Cardiac fibroblast (primary cell): ENCODE measurements at places on chromosomes 13 and 19.

DNA sequence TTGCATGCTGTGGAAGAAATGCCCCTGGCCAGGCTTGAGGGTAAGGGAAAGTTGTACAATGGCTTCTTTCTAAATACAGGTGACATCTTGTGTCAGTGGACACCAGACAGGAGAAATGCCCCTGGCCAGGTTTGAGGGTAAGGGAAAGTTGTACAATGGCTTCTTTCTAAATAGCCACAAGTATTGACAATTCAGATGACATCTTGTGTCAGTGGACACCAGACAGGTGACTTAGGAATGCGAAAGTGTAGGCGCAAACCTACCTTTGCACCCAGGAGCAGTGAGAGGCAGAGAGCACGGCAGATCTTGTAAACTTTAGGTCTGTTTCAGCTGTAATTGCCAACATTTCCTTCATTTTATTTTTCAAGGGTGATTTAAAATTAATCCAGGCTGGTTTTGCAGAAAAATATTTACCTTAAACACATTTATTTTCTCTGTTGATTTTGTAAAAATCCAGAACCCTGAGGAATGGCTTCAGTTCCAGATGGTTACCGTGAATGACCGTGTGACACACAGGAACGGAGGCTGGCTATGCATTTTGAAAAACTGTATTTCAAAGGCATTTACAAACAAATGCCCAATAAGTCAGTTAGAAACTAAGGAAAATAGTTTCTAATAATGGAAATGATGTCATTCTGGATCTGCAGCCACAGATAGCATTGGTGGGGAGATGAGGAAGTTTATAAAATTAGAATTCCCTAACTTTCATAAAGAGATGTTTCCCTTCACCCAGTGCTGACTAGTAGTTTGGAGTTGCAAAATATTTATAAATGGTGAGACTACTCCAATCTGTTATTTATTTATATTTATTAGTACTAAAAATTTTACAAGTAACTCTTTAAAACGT, 34.9 kb downstream of the TNFSF13B start:
- no peak for DNase-seq

DNA sequence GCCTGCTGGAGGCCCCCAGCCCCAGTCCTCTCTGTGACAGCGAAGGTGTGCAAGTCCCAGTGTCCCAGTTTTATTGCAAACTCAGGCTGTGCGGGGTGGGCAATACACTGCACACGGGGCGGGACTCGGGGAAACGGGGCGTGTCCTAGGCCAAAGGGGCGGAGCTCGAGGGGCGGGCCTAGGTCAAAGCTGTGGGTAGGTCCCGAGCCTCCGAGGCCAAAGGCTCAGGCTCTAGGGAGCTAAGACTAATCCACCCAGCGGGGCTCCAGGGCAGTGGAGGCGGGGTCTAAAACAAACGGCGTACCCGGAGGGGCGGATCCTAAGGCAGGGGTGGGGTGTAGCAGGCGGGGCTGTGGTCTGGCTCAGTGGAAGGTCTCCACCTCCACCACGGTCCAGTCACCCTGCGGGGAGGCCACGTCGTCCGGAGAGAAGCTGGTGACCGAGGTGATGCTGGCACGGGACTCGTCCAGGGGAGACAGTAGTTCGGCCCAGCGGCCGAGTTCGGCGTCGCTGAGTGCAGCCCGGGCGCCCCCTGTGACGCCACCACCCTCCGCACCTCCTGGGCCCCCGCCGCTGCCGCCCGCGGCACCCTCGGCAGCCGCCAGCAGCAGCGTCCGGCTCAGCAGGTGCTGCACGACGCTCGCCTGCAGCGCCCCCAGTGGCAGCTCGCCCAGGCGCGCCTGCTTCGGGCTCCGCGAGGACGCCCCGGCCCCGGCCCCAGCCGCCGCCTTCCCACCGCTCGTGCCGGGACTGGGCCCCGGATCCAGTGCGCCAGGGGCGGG, 5.3 kb downstream of the PRR36 start:
- DNase-seq = peak; percentile 57

DNA sequence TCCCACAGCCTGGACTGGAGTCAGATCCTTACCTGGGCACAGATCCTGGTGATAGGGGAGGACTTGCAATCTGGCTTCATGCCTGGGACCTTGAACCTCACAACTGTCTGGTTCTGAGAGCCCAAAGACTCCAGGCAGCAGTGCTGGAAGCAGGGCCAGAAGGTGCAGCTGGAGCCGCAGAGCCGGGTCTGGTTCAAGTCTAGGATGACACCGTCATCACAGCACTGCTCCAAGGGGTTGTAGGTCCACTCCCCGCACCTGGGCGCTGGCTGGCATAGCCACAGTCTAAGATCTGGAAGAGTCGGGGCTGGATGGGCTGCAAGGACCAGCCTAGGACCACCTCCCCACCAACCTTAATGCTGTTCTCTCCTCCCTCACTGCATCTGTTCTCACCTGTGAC, 677 bp downstream of the IGFL4 start:
- no peak for DNase-seq

DNA sequence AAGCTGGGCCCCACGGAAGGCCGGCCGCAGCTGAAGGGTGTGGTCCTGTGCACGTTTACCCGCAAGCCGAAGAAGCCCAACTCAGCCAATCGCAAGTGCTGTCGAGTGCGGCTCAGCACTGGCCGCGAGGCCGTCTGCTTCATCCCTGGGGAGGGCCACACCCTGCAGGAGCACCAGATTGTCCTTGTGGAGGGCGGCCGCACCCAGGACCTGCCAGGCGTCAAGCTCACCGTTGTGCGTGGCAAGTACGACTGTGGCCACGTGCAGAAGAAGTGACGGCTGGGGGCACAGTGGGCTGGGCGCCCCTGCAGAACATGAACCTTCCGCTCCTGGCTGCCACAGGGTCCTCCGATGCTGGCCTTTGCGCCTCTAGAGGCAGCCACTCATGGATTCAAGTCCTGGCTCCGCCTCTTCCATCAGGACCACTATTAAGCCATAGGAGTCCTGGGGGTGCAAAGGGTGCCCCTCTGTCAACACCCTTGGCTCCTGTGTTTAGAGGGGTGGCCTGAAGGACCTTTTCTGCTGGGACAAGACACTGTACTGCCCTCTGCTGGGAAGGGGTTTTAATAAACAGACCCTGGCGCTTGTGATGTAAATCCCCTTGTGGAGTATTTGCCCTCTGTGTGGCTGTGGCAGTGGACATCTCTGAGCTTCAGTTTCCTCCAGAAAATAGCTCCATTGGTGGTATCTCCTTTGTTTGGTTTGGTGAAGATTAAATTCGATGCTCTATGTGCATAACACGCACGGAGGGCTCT, 1.9 kb downstream of the MRPS12 start:
- DNase-seq = peak; percentile 64

DNA sequence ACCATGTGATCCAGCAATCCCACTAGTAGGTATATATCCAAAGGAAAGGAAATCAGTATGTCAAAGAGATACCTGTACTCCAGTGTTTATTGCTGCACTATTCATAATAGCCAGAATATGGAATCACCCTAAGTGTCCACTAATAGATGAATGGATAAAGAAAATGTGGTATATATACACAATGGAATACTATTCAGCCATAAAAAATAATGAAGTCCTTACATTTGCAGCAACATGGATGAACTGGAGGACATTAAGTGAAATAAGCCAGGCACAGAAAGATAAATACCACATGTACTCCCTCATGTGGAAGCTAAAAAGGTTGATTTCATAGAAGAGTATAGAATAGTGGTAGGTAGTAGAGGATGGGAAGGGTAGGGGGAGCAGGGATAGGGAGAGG, 23.5 kb downstream of the BORA start:
- DNase-seq = no peak

- no peak for DNase-seq
These were observed 215.3 kb upstream of the PCDH9 start for GRCh38 chr13:67445436-67445835.

GRCh38 chr13:50740052-50740741, 103.3 kb downstream of the DLEU7 start:
- peak; percentile 30 for DNase-seq
